NCI-H1417 (cell line): ENCODE measurements at places on chromosomes 16 and 17.
A peak's percentile ranks its signal among the peaks of the same experiment; 100 is the strongest.

GRCh38 chr17:76791053-76791980 is 53.4 kb downstream of the MFSD11 start:
- DNase-seq = no peak

GRCh38 chr16:4344983-4345835 is 5.9 kb downstream of the PAM16 start:
- DNase-seq = peak; percentile 93

DNA sequence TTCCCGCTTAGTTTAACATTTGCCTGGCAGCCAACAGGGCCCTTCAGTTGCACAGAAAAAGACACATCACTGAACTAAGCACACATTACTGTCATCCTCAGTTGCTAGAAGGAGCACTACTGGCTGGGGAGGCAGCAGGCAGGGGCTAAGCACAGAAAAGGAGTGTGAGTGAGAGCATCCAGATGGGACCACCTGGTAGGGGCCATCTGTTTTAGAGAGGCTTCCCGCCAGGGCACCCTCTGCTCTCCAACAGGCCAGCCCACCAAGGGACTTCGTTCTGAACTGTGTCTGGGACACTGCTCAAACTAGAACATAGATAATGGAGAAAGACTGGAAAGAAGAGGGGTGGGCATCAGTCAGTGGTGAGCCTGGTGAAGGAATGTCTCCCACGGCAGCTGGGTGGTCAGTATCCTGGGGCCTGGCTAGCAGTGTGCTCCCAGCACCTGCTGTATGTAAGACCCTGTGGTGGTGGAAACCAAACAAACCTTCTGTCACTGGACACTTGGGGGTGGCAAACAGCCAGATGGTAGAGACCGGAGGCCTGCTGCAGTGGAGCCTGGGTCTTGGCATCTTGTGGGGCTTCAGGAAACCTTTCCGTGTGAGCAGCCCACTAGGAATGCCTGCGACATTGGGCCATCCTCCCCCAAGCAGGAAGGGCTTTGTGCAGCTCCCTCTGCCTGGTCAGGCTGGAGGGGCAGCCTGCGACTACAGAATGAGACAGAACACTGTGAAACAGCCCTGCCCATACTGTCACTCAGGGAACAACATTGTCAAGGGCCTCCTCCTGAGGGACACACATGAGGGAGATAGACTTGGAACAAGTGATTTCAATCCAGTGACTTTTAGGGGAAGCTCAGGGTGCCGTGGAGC is 12.8 kb upstream of the RANGRF start:
- no peak for DNase-seq

DNA sequence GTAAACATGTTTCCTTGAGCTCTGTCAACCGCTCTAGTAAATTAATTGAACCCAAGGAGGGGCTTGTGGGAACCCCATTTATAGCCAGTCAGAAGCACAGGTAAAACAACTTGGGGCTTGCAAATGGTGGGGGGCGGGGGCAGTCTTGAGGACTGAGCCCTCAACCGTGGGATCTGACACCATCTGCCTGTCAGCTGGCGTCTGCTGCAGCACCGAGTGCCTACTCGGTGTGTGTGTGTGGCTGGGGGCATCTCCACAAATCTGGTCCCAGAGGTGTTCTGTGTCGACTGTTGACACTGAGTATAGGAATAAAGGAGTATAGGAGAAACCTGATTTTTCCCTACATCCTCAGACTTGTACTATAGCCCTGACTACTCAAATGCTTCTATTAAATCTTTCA is 20.6 kb downstream of the CREBBP start:
- no peak for DNase-seq

DNA sequence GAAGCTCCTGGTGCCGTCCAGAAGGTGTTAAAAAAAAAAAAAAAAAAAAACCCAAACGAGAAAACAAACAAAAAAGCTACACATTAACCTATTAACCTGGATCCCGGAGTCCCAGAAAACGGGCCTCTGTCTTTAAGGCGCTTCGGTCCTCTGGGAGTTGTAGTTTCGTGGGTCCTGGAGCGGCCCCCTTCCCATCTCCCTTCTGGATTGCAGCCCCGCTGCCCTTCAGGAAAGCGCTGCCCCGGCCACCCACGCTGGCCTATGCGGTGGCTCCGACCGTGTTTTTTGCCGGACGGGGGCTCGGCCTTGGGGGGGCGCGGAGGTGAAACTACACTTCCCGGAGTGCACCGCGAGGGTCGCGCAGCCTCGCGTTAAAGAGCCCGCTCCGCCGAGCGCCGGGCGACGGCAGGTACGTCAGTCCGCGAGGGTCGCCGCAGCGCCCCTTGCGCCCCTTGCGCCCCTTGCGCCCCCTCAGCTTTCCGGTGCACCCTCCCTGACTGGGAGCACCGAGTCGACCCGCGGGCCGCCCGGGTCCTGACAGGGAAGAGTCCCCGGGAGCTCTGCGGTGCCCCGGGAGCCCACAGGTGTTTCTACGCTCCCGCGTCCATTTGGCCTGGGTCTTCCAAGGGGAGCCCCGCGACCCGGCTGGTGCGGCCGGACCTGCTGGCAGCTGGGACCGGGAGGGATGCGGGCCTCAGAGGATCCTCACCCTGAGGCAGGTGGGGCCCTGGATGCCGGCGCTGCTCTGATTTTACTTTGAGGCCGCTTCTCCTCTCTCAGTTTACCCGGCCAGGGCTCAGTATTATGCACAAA is at the start of gene FCSK:
Gene FCSK (plus strand): TSS at position 374 of the 813 bp plus-strand sequence. CDS start 8,596 bp downstream, outside the sequence.
- DNase-seq = peak; percentile 40

GRCh38 chr17:37392024-37392590 is 14.5 kb downstream of the ACACA start:
- no peak for DNase-seq

DNA sequence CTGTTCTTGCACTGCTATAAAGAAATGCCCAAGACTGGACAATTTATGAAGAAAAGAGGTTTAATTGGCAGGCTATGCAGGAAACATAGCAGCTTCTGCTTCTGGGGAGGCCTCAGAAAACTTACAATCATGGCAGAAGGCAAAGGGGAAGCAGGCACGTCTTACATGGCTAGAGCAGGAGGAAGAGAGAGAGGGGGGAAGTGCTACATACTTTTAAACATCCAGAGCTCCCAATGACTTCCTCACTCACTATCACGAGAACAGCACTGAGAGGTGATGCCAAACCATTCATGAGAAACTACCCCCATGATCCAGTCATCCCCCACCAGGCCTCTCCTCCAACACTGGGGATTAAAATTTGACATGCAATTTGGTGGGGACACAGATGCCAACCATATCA is 13.3 kb downstream of the WFIKKN2 start:
- DNase-seq = no peak

- DNase-seq = no peak
These were observed 40.2 kb upstream of the CLEC18A start for GRCh38 chr16:69910964-69911363.

GRCh38 chr17:44442806-44443205 is 53.4 kb upstream of the ITGA2B start:
- DNase-seq = no peak

- no peak for DNase-seq
These were observed 123.1 kb downstream of the NPIPB5 start for GRCh38 chr16:22633799-22634198.

DNA sequence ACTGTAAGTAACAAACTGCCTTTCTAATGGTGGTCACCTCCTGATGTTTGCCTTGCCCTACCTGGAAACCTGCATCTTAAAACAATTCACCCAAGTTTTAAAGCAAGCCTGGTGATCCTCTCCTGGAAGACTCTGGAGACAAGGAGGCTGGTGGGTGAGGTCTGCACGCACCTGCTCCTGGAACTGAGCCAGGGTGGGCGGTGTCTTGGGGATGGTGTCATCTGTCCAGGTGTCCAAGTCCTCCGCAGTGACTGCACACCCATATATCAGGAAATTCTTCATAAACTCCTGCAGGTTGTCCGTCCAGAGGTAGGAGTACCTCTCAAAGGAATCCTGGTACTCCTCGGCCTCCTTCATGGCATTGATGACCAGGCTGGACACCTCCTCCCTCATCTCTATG is 44.9 kb downstream of the DNAH17 start:
- DNase-seq = peak; percentile 51
